Kidney epithelial cell (primary cell): ENCODE measurements at places on chromosomes 3 and 15. TPM values are rescaled to one million over a fixed set of nuclear protein-coding genes. Genes with fewer than 3 reads are reported as not detected.

PEX5L gene
- 0.04 and 0.07 TPM in 2 replicates for total RNA-seq

EOGT gene
- total RNA-seq = 28.1 and 28.3 TPM in 2 replicates

CCR3 gene
- not detected in 2 replicates for total RNA-seq

DNA sequence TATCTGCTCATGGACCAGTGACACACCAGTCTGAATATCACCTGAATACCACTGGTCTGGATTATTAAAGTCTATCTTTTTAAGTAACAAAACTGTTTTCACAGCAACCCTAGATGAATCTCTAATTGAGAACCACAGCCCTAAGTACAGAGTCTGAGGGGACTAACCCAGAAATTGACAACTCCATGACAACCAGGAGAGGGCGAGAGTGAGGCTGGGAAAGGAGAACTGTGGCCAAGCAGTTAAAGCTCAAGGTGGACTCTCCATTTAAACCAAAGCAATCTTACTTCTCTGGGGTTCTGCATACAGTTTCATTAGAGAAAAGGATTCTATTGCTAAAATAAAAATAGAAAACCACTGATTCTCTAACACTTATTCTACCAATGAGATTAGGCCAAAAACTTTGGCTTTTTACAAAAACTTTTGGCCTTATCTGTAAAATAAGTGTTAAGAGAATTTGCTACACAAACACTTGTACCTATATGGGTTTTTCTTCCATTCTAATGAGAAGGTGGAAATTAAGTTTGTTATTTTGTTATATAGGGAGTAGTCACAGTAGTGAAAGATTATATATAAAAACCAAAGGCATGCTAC lies 11.4 kb downstream of the NEK10 start:
- no peak for DNase-seq

GRCh38 chr3:160720123-160720746 lies 35.8 kb upstream of the PPM1L start:
- DNase-seq = no peak

- DNase-seq = no peak
Measured at GRCh38 chr3:183766107-183766506, 59.3 kb downstream of the MAP6D1 start.

- no peak for DNase-seq
Measured at GRCh38 chr3:134323966-134324962, 50.0 kb downstream of the AMOTL2 start.
